Stimulated activated CD4-positive, alpha-beta T cell treated with anti-CD3 and anti-CD28 coated beads, Interleukin-4, amount 100 ng/mL, for 4 hours (primary cell): ENCODE measurements at places on chromosomes 7 and 10.

GRCh38 chr7:159093351-159093971 lies 51.2 kb downstream of the VIPR2 start:
- DNase-seq: no peak

DNA sequence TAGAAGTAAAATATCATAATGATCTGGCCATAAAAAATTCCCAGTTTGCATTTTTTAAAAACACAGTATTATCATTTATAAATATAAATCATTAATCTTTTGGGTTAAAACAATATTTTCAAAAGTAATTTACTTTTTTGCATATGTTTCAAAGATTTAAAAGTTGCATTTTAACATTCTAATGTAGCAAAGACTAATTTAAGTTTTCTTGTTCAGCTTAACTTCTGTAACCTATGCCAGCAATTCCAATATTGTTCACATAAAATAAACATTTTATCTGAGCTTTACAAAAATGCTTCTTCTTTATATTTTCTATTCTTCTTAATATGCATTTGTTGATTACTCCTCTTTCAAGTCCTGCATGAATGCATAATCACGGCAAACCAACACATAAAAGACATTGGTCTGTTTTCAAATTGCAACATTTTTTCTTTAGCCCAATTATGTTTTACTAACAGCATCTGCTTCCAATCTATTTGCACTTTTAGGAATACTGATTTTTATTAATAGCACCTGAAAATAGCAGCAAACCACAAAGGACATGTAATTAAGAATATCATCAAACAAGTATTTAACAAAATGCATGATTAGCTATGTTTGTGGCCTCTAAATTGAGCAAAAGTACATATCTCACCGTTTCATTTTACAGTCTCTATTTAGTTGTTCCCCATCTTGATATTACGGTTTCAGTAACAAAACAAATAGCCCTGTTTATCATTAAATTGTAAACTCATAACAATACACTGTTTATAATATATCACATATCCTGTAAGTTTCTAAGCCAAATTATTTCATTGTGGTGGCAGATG lies 286.9 kb upstream of the NFE2L3 start:
- DNase-seq: no peak

GRCh38 chr10:525565-526315 lies 163.7 kb downstream of the DIP2C start:
- no peak for DNase-seq

DNA sequence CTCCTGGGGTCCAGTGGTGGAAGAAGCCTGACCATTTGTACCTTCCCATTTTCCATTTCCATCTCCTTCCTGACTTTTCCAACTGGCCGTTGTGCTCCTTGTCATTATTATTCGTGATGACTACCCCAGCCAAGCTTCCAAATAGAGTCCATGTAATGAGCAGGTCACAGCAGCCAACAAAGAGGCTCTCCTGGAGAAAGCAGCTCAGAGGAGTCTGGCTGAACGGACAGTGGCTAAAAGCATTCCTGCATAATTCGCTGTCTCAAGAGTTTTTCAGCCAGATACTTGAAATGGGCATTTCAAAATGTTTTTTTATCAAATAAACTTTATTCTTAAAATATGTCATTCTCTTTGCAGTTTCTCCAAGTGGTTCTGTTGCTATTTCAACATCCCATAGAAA lies 458.6 kb downstream of the INHBA start:
- DNase-seq: no peak

- peak; percentile 5 for DNase-seq
Measured at GRCh38 chr10:52740913-52741675, 31.5 kb downstream of the MBL2 start.

GRCh38 chr10:71368643-71369042 lies 28.1 kb upstream of the CDH23 start:
- DNase-seq: no peak
